AG08396 (cell line): ENCODE measurements at places on chromosomes 6 and 20.

- peak; percentile 56 for DNase-seq
Observed at GRCh38 chr6:4936681-4937041, 67.2 kb downstream of the RPP40 start.

DNA sequence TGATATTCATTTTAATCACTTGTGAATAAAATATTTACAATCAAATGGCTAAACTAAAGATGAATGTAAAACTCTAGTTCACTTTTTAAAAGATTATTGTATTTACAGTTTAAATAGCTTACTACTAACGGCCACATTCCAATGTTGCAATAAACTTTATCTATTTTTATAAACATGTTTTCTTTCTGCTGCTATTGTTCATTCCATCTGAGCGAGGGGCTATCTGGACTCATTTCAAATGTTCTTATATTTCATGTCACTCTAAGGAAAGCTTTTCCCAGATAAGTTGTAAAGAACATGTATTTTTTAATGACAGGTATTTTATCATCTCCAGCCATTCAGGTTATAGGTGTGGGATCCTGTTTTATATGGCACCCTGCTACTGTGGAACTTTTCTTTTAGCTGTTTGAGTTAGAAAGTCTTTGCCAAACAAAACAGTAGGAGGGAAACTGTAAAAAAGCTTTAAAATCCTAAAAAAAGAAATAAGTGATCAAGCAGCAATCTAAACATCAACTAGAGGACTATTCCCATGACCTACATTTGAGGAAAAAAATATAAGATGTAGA, 42.5 kb downstream of the HMGCLL1 start:
- no peak for DNase-seq

DNA sequence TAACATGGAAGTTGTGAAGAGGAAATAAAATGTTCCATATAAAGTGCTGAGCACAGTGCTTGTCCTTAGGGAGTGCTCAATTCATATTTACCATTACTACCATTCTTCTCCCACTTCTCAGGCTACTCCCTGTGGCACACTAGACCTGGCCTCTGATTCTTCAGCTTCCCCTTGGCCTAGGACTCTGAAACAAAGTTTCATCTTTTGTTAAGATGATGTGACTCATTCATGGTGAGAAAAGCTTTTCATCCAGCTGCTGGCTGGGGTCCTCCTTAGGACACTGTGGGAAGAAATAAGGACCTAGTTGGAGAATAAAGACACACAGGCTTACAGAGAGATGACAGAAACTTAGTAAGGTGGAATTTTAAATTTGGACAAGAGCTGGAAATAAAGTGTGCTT, 314.8 kb downstream of the CDC5L start:
- DNase-seq, result no peak

DNA sequence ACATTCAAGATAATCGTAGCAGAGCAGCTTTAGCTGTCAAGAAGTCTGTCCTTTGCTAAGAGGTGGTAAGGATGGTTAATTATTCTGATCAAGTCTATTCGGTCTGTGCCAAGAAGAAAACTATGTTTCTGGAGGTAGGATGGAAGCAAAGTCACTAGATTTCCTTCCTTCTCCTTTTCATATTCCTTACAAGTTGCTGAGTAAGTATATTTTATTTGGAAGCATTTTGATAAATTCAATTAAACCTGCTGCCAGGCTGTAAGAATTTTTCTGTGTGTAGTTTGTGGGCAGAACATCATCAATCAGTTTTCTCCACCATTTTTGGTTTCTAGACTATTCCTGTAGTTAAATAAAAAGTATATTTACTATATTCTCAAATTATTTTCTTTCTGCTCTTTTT, 311.3 kb downstream of the PRKN start:
- DNase-seq, result no peak

DNA sequence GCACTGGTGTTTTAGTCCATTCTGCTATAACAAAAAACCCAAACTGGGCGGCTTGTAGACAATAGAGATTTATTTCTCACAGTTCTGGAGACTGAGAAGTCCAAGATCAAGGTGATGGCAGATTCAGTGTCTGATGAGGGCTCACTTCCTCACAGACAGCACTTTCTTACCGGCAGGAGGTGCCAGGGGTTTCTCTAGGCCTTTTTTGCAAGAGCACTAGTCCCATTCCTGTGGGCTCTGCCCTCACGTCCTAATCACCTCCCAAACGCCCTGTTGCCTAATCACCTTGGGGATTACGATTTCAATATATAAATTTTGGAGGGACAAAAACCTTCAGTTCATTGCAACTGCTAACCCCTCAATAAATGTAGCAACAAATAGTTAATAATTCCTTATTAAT, 140.0 kb upstream of the SGK1 start:
- no peak for DNase-seq

DNA sequence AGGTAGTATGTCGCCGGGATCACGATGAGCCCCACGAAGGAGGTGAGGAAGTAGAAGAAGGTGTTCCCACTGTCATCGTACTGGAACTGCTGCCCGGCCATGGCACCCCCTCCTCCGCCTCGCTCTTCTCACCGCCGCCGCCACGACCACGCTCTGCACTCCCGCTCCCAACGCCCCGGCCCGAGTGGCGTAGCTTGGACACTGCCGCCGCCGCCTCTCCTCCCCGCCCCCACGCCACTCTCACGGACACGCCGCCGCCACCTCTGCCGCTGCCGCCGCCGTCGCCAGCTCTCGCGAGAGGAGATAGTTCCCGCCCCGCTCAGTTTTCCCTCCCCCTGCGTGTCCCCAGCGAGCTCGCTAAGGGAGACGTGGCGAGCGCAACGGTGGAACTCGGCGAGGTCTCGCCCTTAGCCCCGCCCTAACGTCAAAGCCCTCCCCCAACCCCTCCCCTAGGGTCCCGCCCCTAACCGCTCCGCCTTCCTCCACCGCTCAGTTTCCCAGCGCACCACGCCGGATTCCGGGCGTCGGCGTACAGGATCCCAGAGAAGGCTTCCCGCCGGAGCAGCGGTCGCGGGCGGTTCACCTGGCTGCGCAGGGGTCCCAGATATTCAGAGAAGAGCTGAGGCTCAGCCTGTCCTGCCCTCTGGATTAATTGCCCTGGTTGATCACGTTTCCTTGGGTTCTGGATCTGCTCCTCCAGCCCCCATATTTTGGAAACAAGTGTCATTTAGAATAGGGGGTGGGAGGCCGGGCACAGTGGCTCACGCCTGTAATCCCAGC, at the start of gene SEC63:
SEC63 (minus strand) TSS at position 300 of the 780 bp plus-strand sequence; CDS start at position 101, 199 bp downstream.
- peak; percentile 98 for DNase-seq

GRCh38 chr6:5205035-5205507, 55.7 kb downstream of the LYRM4 start:
- no peak for DNase-seq

DNA sequence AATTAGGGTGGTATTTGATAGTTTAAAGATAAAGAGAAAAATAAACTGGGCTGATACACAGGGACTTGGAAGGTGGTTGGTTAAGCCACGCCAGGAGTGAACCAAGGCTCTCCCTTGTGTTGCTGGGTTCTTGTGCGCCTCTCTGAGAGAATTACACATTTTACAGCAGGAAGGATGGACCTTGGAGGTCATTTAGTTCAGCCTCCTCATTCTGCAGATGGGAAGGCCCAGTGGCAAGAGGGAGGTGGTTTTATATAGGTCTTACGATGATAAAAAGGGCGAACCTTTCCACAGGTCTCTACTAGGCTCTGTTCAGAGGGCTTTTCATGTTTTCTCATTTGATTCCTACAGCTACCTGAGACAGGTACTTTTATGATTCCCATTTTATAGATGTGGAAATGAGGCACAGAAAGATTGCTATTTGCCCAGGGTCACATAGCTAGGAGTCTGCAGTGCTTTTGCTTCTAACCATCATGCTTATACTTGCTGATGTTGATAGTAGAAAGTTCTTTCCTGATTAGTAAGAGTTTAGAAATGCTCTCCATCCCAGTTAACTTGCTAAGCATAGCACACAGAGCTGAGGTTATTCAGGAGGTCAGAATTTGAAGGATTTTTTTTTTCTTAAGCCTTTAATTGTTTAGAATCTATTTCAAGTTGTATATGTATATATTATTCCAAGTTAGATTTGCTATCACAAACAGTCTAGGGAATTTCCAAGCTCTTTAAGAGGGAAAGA, 12.8 kb downstream of the HIVEP1 start:
- peak; percentile 67 for DNase-seq

DNA sequence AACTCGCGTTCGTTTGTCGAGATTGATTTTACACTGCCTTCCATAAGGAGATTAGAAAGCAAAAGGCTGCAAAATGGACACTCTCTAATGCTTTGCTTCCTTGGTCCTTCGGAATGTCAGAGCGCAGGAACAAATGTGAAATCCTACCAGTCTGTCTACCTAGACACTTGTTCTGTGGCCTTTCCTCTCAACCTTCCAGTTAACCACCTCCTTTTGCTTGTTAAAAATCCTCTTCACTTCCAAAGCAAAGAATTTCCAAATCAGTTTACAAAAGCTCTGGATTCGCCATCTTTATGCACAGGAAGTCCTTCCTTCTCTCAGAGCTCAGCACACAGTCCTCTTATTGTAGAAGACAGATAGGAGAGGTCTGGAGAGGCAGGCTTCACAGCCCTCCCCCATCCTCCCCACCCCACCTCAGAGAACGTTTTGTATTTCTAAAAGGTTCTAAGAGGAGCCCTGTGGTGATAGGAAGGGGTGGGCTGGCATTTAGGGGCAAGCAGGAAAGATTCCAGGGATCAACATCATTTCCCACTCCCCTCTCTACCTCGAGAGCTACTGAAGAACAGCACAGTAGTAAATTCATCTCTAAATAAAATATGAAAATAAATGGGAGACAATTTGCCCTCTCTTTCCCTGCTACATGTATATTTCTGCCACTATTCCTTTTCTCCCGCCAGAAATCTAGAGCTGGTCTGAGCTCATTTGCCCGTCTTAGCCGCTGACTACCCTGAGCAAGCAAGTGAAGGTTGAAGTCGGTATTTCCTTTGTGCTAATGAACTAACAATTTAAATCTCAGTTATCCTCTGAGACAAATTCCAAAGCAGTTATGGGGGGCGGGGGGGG, 18.9 kb downstream of the TFAP2A start:
- DNase-seq, result no peak

- no peak for DNase-seq
Observed at GRCh38 chr6:107066697-107067659, 39.0 kb downstream of the MTRES1 start.

- DNase-seq, result no peak
Observed at GRCh38 chr6:31450751-31451150, 47.2 kb upstream of the MICB start.
